Effector memory CD8-positive, alpha-beta T cell (primary cell): ENCODE measurements at places on chromosomes 13 and 19.

DNA sequence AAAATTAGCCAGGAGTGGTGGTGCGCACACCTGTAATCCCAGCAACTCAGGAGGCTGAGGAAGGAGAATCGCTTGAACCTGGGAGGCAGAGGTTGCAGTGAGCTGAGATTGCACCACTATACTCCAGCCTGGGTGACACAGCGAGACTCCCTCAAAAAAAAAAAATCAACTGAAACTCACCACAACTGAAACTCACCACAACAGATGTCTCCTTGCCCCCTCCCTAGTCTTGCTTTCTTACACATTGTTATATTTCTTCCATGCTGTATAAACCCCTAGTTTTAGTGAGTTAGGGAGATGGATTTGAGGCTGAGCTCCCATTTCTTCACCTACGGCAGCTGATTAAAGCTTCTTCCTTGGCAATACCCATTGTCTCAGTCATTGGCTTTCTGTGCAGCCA lies 3.3 kb downstream of the ZIM3 start:
- no peak for DNase-seq

GRCh38 chr19:20078581-20079031 lies 806 bp downstream of the ZNF90 start:
- DNase-seq = no peak

GRCh38 chr13:42680748-42681147 lies 100.6 kb upstream of the FAM216B start:
- DNase-seq = no peak

DNA sequence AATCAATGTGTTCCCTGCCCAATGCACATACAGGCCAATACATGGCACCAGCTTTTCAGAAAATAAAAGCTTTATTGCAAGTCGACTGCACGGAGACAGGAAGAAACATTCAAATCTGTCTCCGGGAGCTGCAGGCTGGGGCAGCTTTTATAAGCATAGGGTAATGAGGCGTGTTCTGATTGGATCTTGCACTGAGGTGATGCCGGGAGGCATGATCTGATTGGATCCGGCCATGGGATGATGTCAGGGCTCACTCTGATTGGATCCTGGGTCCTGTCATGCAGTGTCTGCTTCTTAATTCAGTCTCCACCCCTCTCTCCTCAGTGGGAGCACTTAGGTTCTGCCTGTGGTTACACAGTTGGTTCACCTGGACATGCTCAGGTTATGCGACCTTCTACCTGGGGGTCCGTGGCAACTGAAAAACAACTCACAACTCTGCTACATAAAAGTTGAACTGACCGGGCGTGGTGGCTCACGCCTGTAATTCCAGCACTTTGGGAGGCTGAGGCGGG lies 11.8 kb upstream of the FBN3 start:
- DNase-seq = no peak

DNA sequence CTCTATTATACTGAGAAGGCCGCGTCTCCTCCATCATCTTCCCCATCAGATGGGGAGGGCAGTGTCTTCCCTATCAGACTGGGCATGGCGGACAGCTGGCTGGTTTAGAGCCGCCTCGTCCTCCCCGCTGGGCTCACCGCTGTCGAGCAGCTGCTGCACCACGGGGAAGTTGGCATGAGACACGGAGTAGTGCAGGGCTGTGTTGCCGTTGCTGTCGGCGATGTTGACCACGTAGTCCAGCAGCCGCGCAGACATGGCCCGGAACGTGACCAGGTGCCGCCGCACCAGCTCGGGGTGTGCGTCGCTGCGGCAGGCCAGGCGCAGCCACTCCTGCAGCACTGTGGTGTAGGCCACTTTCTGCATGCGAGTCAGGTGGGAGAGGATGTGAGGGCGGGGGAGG lies 18.8 kb upstream of the SPC24 start:
- no peak for DNase-seq

DNA sequence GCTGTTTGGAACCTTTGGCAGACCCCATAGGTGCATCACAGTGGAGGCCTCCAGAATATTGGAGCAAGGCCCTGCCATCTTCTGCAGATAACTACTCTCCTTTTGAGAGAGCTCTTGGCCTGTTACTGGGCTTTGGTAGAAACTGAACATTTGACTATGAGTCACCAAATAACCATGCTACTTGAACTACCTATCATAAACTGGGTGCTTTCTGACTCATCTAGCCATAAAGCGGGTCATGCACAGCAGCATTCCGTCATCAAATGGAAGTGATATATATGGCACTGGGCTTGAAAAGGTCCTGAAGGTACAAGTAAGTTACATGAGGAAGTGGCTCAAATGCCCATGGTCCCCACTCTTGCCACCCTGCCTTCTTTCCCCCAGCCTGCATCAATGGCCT lies 782.5 kb upstream of the SLITRK6 start:
- no peak for DNase-seq
